Brain (organoid and tissue), 16 donors: ENCODE measurements at places on chromosomes 4 and X.

- DNase-seq: no peak
Measured at GRCh38 chr4:165967486-165967885, 94.4 kb downstream of the TLL1 start.

- no peak for DNase-seq
Measured at GRCh38 chr4:94567811-94568210, 116.1 kb downstream of the PDLIM5 start.

- no peak for DNase-seq
Measured at GRCh38 chrX:154441984-154442707, 1.8 kb upstream of the FAM50A start.

DNA sequence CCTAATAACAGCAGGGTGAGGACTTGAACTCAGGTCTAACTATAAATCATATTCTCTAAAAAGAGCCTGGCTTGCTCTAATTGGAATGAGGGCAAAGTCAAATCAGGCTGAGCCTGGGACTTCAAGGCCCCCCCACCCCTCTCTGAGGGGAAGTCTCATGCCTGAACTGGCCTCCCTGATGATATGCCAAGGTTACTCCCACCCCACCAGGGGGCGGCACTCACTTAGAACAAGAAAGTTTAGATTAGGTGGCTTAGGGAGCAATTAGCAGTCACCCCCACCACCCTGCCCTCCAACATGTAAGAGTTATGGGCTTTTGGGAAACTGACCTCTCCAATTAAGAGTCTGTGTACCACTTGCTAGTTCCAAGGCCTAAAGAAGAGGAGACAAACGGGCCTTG, 2.7 kb downstream of the FOXO4 start:
- DNase-seq: no peak

GRCh38 chr4:8021796-8022195, 82.1 kb upstream of the AFAP1 start:
- DNase-seq: no peak

DNA sequence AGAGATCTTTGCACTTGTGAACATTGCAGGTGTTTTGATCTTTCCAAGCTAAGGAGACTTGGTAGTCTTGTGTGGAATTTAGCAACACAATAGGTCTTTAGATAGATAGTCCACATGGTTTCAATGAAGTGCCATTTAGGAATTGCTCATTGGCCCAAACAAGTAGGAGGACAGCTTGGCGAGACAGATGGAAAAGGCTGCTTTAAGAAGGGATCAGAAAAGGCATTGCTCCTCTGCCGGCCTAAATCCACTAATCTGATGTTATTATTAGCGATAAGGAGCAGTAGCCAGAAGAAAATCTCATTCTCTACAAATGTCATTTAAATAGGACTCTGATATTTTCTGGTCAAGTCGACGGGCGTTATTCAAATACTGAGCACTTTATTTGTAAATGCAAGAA, 99.7 kb downstream of the AFF2 start:
- DNase-seq: no peak
